MM.1S (cell line): ENCODE measurements at places on chromosomes 12 and 14.

- H3K27me3 ChIP-seq = no peaks in the 10 kb centered on the region
- no peaks in the 10 kb centered on the region for H3K4me1 ChIP-seq
- H3K36me3 ChIP-seq = no peaks in the 10 kb centered on the region; the same call in 1 of the 2 replicates
- DNase-seq = no peak
- no peak overlapping the region for H3K4me3 ChIP-seq
- no peak overlapping the region for H3K27ac ChIP-seq
Observed at GRCh38 chr12:50785406-50786001, 21.6 kb downstream of the ATF1 start.

- no peaks in the 10 kb centered on the region for H3K27me3 ChIP-seq
- H3K4me1 ChIP-seq = no peaks in the 10 kb centered on the region
- DNase-seq = no peak
Observed at GRCh38 chr12:38159591-38160317, 156.8 kb upstream of the ALG10B start.

- no peak overlapping the region for H3K27ac ChIP-seq
- peaks cover 6% of the 10 kb centered on the region; the same call in 1 of the 2 replicates for H3K4me1 ChIP-seq
- DNase-seq = no peak
- H3K4me3 ChIP-seq = no peak overlapping the region
Observed at GRCh38 chr12:124695861-124696260, 128.4 kb upstream of the NCOR2 start.

DNA sequence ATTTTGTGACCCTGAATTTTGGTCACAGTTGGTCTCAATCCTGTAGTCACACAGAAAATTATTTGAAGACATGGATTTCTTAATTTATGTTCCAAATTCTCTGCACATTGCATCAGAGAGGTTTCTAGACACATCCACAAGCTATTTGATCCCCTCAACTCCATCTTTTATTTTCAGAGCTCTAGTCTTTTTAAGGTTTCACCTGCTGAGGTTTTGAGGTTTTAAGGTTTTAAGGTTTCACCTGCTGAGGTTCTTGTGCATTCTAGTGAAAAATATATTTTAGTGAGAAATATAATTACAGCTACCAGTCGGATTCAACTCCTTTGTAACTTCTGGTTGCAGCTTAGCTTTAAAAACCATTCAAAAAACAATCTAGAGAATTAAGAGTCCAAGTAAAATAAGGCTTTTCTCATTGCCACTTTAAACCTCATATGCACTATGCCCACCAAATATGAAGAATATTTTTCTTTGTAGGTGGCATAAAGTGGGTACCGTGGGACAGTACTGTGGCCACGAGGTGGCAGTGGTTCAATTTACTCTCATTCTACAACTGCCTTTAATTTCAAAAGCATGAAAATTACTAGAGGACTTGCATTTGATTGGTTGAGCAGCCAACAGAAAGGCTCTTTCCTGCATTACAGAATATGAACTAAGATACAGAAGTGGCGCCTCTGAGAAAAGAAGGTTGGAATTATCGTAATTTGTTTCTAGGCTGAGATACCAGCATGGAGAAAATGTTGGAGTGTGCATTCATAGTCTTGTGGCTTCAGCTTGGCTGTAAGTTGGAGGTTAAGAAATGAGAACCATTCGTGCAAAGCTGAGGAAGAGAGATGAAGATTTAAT lies 366.5 kb upstream of the OR4E1 start:
- H3K27me3 ChIP-seq = no peaks in the 10 kb centered on the region
- H3K4me1 ChIP-seq = peaks cover 14% of the 10 kb centered on the region; the same call in 1 of the 2 replicates
- no peaks in the 10 kb centered on the region for H3K36me3 ChIP-seq
- H3K4me3 ChIP-seq = no peak overlapping the region
- no peak overlapping the region for H3K27ac ChIP-seq

GRCh38 chr12:69732088-69732487 lies 6.6 kb upstream of the RAB3IP start:
- no peaks in the 10 kb centered on the region for H3K36me3 ChIP-seq
- H3K4me3 ChIP-seq = no peak overlapping the region
- no peaks in the 10 kb centered on the region for H3K27me3 ChIP-seq
- no peak overlapping the region for H3K27ac ChIP-seq
- H3K4me1 ChIP-seq = no peaks in the 10 kb centered on the region
- DNase-seq = no peak
